ENCODE measurements at places on chromosomes 13 and 19.

- DNase-seq = no peak
Observed at GRCh38 chr19:34588846-34589245, 88.1 kb downstream of the SCGB2B2 start.

DNA sequence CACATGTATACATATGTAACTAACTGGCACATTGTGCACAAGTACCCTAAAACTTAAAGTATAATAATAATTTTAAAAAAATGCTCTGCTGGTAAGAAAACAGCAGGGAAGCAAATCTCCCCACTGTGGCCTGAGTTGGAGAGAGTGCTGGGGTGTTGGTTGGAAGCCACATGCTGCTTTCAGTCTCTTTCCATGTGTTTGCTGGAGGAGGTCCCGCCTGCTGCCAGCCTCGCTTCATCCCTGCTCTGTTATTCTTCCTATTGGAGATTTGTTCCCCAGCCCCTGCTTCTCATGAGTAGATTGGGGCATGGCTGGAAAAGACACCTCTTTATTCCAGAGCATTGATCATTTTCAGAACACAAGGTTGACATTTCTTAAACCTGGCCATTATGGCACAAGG lies 230.5 kb downstream of the FGF9 start:
- DNase-seq = no peak

DNA sequence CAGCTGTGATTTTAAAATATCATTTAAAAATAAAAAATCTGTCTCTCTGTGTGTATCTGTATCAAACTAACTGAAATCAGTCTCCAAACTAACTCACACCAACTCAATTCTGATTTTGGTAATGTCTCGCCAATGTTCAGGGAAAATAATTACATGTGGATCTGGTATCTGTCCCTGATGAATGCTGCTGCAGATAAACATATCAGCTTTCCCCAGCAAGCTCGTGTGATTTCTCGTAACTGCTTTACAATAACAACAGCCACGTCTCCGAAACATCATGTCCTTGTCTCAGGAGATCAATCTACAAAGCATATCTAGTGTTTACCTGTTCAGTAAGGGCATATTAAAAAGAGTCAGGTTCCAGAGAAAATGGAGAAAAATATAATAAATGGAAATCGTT lies 129.0 kb downstream of the IRS2 start:
- DNase-seq = no peak

DNA sequence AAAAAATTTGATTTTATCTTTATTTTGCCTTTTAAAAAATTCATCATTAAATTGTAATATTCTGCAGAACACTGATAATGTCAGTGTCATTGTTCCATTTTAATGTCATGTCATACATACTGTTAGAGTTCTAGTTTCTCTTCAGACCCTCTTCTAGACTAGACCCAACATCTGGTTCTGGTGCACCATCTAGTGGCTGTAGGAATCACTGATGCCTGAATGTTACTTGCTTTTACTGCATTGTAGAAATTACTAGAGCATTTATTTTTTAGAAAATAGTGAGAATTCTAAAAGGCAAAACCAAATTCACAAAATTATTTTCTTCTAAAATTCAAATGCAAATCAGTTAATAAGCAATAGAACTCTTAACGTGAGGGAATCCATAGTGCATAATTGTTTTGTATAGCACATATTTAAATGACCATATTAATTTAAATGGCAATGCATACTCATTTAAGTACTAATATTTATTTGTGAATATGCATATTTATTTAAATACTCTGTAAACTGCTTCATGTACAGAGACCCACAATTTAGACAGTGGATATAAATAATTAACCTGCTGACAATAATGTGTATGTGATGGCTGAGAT lies 425.7 kb downstream of the KLF12 start:
- DNase-seq = peak; percentile 21

DNA sequence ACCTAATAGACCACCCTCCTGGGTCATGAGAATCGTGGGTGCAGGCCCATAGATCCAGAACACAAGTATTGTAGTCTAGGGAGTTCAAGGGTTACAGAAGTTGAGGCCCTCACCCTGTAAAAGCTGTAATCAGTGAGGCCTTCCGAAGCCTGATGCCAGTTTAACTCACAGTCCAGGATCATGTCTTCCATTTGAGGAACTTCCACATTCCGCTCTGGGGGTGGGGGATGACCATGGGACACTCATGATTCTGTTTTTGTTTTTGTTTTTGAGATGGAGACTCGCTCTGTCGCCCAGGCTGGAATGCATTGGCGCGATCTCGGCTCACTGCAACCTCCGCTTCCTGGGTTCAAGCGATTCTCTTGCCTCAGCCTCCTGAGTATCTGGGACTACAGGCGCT lies 1.7 kb upstream of the RASIP1 start:
- no peak for DNase-seq

- no peak for DNase-seq
Observed at GRCh38 chr19:39060171-39060570, 24.0 kb upstream of the ACP7 start.

DNA sequence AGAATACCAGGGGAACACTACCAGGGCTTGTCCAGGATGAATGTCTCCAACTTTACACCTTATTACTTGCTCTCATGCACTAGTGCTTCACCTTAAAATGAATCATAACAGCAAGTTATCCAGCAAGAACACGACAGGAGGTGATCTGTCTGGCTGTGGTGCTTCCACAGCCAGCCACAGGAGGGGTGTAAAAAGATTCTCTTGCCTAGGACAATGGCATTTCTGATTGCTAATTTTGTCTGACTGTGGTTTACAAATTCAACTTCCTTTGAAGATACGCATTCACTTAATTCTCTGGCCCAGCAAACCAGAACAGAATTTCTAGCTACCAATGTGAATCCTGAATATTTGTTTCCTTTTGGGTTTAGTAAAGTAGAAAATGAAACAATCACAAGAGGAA lies 23.1 kb upstream of the COG3 start:
- no peak for DNase-seq

GRCh38 chr19:2552859-2553258 lies 76.9 kb downstream of the GADD45B start:
- no peak for DNase-seq

DNA sequence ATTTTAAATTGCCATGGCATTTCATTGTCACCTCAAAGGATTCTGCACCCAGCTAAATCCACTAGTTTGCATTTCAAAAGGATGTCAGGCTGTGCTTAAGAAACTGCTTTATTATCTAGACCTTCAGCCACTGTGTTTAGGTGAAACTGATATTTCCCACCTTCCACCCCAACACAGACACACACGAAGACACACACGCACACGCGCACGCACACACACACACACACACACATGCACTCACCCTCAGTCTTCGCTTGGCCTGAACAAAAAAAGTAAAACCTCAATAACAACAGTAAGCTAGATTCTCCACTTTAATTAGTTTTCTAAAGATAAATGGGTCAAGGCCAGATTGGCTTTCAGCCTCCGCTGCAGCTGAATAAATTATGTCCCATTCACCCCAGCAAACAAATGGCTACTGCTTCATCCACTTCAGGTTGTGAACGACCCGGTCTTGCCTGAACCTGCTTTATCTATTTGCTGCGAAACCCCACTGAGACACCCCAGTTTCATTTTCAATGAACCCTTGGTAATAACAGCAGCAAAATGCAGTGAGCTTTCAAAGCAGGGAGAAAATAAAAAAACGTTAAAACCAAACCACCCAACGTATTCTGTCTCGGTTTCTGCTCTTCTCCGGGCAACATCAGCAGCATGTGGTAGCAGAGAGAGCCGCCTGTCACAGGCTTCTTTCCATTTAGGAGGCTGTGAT lies 166.8 kb downstream of the DCT start:
- DNase-seq = no peak

GRCh38 chr19:28730791-28731512 lies 482.0 kb downstream of the UQCRFS1 start:
- no peak for DNase-seq

- peak; percentile 77 for DNase-seq
Observed at GRCh38 chr19:49473868-49474541, at the start of gene FLT3LG. Gene FLT3LG (plus strand): TSS chr19:49474215. CDS start chr19:49474640, 425 bp downstream.

- DNase-seq = no peak
Observed at GRCh38 chr19:49684251-49684982, 5.0 kb upstream of the ADM5 start.

- no peak for DNase-seq
Observed at GRCh38 chr13:72875233-72875632, 93.3 kb downstream of the PIBF1 start.

- DNase-seq = no peak
Observed at GRCh38 chr13:28606466-28606865, 52.5 kb upstream of the POMP start.

- no peak for DNase-seq
Observed at GRCh38 chr19:13942023-13942684, 3.9 kb upstream of the PODNL1 start.

DNA sequence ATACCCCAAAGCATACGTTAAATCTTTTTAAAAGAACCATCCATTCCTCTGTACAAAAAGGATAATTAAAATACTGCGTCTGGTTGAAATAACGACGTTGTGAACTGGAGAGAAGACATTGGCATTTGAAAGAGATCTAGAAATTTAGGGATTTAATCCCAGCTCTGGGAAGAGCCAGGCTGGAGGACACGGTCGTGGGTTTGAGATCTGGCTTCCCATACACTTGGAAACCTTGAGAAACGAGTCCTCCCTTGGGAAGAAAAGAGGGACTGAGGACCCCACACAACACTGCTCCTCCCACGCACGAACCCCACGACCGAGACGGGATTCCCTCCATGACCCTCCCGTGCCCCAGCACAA lies 625 bp downstream of the ZNF709 start:
- DNase-seq = no peak

DNA sequence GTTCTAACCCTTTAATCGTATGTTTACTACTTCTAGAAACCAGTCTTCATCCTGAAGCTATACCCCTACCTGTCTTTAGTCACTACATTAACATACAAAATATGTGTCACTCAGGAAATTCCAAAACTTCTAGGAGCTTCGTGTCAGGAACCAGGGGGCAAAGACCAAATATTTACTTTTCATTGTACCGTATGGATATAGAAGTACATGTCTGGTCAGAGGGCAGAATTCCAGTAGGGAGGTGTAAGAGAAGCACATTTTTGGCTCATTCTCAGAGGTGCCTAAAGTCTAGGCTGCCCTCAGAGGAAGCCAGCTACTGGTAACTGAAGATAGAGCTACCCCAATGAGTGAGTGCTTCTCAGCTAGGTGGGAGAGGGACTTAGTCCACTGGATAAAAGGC lies 320.7 kb downstream of the DIAPH3 start:
- no peak for DNase-seq

DNA sequence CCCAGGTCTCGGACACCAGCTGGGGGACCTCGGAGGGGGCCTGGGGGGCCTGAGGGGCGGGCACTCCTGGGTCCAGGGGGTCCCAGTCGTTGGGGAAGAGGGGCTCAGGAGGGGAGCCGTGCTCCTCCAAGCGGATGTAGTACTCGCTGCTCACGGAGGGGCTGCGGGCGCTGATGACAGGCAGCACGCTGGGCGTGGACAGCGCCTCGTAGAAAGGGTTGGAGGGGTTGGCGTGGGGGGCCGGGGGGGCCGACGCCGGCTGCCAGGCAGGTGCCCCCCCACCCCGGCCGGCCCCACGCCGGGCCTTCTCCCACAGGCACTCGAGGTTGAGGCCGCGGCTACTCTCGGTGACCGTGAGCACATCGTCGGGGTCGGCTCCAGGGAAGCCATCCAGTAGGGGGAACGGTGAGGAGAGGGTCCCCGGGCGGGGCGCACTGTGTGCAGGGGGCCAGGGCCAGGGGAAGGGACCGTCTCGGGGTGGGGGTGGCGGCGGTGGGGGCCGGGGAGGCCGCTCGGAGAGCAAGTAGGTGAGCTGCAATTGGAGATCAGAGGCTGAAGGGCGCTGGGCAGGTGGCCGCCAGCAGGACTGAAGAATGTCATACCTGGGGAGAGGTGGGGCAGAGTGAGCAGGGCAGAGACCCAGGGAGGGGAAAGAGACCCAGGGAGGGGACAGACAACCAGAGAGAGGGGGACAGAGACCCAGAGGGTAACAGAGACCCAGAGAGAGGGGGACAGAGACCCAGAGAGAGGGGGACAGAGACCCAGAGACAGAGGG lies 12.1 kb downstream of the LMTK3 start:
- DNase-seq = no peak

DNA sequence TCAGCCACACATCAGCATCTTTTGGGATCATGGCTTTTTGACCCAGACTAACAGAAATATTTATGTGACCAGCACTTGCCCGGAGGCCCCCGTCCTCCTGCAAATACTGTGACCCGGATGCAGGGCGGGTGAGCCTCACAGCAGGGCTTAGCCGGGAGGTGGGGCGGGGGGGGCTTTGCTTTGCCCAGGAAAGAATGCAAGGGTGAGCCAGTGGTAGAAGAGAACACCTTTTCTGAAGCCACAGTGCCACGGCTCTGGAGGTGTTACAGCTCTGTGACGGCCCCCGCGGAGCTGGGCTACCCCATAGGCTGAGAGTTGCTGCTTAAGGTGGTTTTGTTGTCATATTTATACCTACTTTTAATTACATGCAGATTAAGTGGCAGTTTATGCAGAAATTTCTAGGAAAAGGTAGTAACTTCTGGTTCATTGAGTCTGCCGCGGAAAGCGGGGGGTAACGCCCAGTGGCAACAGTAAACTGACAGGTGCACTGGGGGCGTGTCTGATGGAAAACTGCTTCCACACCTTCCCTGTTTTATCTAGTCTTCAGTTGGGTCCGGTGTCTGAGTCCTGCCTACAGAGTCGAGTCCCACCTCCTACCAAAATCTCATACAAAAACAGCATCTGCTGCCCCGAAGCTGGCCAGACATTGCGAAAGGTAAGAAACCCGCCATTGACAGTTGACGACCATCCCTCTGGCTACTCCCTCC lies 187.9 kb downstream of the TEX29 start:
- DNase-seq = no peak

DNA sequence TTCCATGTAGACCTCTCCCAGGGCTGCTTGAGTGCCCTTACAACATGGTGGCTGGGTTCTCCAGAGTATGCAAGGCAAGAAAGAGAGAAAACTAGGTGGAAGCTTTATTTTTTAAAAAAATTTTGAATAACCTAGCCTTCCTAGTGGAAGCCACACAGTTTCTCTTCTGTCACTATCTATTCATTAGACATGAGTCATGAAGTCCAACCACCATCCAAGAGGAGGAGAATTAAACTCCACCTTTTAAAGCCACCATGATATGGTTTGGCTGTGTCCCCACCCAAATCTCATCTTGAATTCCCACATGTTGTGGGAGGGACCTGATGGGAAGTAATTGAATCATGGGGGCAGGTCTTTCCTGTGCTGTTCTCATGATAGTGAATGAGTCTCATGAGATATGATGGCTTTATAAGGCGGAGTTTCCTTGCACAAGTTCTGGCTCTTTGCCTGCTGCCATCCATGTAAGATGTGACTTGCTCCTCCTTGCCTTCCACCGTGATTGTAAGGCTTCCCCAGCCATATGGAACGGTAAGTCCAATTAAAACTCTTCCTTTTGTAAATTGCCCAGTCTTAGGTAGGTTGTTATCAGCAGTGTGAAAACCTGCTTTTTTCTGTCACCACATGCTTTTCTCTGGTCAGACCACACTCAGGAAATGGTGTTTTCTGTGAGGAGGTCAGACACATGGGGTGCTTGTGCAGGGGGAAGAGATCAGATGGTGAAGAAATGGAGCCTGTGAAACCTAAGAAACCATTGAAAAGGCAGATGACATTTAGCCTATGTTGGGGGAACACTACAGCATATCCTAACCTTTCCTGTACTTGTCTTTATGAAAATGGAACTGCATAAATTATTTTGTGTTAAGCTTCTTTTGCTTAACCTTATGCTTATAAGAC lies 57.7 kb downstream of the ANKRD10 start:
- no peak for DNase-seq
